ENCODE measurements at places on chromosomes 6 and 20.
A peak's percentile ranks its signal among the peaks of the same experiment; 100 is the strongest.

DNA sequence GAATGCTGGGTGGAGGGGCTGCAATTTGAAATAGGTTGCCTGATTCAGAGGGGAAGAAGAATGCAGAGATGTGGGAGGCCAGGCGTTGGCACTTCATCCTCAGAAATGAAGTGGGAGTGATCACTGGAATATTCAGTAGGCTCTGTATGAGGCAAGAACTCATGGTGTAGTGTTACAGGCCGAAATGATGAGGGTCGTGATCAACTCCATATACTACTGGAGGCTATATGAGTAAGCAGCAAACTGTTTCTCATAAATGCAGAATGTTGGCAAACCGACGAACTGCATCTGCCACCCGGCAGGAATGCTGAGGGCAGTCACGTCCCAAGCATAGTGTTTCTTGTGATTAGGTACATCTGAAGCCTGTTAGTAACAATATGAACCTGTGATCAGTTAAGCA, 12.7 kb downstream of the KCNS1 start:
- no peak for DNase-seq

DNA sequence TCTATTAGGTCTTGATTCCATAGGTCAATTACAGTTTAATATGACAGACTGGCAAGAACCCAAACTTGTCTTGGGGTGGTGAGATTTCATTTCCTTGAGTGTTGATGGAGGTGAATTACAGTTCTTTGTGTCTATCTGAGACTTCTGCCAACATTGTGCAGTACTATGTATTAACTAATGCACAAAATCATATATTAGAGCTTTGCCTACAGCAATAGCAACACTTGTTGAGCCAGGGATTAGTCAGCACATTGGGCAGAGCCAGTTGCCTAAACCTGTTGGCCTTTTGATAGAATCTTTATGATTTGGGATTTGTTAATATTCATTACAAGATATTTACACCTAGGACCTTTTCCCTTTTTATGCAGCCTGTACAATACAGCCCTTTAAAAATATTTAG, 135.3 kb upstream of the CENPW start:
- DNase-seq, result no peak

DNA sequence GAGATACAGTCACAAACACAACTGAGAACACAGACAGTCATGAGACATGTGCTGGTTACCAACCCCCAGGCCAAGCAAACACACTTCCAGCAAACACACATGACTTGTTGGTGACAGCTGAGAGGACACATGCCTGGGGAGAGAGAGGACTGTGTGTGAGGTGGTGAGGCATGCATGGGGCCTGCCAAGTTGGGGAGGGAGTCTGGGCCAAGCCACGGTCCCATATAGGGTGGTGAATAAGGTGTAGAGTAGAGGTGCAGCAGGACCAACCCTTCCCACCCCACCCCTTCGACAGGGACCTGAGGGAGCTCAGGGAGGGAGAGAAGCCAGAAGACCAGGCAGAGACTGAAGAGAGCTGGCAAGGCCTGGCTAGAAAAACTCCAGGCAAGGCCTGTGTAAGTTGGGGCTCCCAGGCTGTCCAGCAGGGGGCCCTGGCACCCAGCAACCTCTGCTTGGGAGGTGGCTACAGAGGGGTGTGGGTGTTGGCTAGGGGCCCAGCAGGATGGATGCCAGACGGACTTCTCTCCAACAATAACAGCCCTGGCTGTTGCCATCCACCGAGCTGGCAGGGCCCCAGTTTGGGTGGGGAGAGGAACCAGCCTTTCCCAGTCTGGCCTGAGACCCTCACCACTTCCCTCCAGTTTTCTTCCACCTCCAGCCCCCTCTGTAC, 2.0 kb upstream of the SLC29A1 start:
- peak; percentile 53 for DNase-seq

DNA sequence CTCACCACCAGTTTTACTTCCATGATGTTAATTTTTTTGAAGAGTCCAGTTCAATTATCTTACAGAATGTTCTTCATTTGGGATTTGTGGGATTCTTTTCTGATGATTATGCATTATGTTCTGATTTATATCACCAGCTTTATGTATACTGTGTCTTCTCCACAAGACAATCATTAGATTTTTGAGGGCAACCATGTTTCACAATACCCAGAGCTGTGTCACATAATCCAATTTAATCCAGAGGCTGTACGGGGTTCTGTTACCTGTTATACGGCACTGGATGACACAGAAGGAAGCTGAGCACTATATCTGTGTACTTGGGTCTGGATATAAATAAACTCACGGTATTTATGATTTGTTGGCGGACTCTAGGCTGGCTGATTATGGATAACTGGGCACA, 41.6 kb upstream of the RPN2 start:
- DNase-seq, result no peak

DNA sequence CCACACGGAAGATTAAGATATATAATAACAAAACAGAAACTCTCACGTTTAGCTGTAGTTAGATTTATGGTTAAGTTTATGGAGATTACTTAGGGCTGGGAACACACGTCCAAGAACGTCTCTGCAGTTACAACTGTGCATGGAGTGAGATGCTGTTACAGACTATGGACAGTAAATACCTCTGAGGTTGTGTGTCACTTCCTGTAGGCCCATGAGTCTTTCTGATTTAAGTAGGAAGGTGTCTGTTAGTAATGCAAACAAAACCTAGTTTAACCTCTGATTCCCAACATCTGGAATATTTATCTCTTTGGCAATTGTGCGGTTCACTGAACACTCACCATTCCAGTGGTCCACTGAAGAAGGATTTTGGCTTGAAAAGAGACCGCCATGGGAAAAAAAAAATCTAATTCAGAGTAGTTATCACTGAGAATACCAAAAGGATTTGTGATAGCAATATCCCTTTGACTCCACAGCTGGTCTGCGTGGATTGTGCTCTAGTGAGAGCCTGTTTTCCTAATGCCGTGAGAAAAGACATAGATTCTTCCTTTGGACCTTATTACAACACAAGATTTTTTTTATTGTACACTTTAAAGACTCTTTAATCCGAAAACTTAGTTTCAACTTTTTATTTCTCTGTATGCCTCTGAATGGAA, 478.2 kb upstream of the CITED2 start:
- no peak for DNase-seq

- no peak for DNase-seq
Measured at GRCh38 chr6:288866-289265, 3.4 kb upstream of the DUSP22 start.

All from stimulated activated CD8-positive, alpha-beta memory T cell treated with anti-CD3 and anti-CD28 coated beads, Interleukin-4, amount 100 ng/mL, for 1 hour (primary cell).